ENCODE measurements at places on chromosomes 5 and 9. TPM values are rescaled to one million over a fixed set of nuclear protein-coding genes. Genes with fewer than 3 reads are reported as not detected.

DNA sequence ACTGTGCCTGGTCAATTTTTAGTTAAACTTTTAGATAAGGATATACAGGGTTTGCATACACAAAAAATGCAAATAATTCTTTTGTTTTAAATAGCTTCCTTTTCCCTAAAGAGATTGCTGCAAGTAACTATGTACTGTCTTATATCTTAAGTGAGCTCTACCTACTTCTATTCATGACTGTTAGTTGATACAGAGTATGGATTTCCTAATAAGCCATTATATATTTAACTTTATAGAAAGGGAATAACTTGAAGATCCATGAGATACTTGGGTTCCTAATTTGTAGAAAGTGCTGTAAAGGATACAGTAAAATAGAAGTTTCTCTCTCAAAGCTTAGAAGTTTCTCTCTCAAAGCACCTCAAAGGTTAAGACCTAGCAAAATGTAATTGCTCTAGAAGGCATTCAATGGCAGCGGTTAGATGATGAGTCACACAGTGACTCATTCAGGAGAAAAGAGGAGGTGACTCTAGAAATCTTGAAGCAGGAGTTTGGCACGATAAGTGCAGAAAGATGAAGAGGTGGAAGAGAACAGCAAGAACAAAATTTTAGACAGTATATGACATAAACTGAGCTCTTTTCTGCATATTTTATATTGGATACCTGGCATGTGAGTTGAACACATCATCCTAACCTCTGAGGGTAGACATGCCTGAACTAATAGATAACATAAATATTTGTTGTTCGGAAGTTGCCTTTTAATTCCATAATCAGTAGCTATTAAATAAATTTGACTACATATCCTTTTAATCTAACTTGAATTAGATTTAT lies 5.5 kb upstream of the DNAJC21 start:
- DNase-seq, result no peak

GRCh38 chr5:172533058-172533398 lies 78.7 kb upstream of the SH3PXD2B start:
- peak; percentile 68 for DNase-seq

DNA sequence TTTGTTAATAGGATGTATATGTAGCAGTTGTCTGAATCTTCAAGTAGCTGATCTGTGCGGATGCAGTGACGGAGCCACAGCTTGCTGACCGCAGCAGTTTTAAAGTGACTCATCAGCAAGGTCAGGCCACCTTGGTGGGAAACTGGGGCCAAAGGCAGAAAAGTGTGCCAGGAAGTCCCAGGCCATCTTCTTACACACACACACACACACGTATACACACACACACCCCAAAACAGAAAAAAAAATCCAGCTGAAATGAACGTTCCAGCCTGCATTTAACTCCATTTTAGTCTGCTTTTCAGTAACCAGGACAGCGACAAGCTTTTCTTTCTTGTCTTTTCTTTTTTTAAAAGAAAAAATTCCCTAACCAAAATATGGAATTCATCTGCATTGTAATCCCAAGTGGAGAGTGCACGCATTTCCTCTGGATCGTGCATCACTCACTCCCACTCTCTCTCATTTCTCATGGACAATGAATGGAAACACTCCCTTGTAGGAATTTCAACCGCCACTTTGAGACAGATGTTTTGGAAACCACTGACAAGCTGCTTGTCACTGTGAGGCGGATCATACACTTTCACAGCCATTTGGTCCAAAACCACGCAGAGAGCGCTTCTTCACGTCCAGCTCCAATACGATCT lies 103.9 kb downstream of the LHFPL2 start:
- DNase-seq, result no peak

DNA sequence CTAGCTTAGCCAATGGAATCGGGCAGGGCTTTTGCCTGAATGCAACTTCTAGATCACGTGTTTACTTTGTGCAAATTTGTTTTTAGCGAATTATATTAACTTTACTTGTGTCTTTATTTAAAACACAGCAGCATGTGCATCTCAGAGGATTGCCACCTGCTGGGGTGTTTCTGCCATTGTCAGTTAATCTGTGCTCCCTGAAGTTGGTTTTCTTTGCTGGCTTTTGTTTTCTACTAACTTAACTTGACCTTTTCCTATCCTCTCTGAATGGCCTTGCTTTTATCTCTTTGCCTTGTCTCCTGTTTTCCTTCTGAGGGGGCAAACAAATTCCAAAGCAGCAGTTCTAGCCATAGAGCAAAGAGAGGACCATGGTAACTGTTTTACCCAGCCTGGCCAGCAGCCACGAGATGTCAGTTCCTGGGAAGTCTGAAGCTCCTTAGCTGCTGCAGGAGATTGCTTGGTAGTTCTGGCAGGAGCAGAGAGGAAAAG lies 67.6 kb downstream of the ARHGEF28 start:
- DNase-seq, result peak; percentile 33

GRCh38 chr5:135138116-135138850 lies 104.3 kb upstream of the PITX1 start:
- no peak for DNase-seq

DNA sequence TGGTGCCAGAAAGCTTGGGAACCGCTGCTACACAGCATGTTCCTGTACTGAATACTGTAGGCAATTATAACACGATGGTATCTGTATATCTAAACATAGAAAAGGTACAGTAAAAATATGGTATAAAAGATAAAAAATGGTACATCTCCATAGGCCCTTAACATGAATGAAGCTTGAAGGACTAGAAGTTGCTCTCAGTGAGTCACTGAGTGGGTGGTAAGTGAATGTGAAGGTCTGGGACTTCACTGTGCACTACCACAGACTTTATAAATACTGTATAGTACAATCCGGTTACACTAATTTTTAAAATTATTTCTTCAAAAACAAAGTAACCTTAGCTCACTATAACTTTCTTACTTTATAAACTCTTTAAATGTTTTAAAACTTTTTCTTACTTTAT lies 819.9 kb upstream of the GRAMD2B start:
- DNase-seq, result no peak

GRCh38 chr5:56480078-56480704 lies 247.1 kb upstream of the ANKRD55 start:
- peak; percentile 50 for DNase-seq

GRCh38 chr5:181188700-181189362 lies 16.2 kb downstream of the TRIM7 start:
- peak; percentile 88 for DNase-seq

DNA sequence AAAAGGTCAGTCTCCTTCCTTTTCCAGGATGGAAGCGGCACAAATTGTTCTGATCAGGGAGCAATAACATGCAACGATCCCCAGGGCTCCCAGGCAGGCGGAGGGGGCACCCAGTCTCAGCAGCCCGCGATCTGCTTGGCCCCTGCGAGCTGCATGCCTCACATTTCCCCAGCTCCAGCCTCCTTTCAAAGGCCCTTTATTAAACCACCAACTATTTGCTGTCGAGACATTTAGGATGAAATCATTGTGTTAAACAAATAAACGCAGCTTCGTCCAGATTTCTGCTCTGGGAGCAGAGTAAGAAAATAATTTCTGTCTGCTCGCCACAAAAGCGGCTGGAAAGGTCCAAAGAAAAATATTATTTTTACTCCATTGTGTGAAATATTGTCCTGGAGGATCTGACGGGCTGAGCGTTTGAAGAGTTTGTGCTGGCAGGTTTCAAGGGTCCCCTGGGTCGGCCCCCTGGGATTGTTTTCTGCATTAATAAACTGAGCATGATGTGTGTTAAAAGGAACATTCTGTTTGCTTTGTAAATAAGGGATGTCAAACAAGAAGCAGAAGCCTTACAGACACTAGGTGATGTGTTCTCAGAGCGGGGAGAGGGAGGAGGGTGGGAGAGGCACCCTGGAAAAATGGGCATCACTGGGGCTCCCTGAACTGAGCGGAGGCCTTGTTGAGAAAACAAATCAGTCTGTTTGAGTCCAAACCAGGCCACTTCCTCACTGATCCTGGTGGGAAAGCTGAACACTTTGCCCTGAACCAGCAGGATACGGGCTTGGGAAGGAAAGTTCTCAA lies 110.1 kb downstream of the FOXD1 start:
- peak; percentile 20 for DNase-seq

DNA sequence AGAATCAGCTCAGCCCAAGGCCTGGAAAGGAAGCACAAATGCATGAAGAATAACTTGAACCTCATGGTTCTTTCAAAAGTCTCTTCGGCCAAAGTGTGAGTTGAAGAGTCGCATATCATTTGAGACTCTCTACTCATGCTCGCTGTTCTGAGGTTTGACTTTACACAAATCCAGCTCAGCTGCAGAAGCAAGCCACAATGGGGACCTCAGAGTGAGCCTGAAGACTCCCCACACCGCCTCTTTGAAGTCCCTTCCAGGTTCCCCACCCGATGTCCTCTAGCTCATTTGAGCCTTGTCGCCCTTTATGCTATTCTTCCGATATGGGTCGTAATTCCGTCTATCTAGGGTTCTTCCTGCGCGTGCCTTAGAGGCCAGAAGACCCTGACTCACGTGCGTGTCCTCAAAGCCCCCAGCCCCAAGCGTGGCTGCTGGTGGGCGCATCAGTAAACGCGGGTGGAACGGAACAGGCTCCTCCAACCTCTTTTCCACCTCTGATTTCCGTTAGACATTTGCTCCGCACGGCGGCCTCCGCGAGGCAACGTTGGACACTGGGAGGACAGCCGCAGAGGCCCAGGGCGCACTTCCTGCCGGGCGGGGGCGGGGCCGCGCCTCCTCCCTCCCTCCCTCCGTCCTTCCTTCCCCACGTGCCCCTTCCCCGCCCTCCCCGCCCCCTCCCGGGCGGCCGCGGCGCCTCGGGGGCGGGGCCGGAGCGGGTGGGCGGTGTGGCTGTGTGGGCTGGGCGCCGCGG lies at the start of gene SNX30:
Gene SNX30 (plus strand): TSS at position 745 of the 748 bp plus-strand sequence. CDS start 242 bp downstream, outside the sequence.
- DNase-seq, result peak; percentile 93

DNA sequence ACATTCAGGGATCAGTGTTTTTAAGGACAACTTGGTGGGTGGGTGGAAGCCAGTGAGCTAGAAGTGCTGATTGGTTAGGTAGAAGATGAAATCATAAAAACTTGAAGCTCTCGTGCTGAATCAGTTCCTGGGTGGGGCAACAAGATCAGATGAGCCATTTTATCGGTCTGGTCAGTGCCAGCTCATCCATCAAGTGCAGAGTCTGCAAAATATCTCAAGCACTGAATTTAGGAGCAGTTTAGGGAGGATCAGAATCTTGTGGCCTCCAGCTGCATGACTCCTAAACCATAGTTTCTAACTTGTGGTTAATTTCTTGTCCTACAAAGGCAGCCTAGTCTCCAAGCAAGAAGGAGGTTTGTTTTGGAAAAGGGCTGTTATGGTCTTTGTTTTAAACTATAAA lies 166.4 kb downstream of the FAM170A start:
- DNase-seq, result no peak

DNA sequence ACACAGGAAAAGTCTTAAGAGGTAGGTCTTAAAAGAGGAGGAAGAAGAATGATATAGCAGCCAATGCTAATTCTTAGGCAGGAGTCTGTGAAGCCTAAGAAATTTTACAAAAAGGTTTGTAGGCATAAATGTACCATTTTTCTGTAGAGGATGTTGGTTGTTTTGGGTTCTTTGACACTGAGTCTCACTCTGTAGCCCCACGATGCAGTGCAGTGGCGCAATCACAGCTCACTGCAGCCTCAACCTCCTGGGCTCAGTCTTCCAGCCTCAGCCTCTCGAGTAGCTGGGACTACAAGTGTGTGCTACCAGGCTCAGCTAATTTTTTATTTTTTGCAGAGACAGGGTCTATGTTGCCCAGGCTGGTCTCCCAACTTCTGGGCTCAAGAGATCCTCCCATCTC lies 37.7 kb upstream of the RNF38 start:
- no peak for DNase-seq

GRCh38 chr5:158780656-158781237 lies 319.0 kb downstream of the EBF1 start:
- no peak for DNase-seq

- DNase-seq, result no peak
Observed at GRCh38 chr9:15276328-15276938, 30.6 kb downstream of the TTC39B start.

DNA sequence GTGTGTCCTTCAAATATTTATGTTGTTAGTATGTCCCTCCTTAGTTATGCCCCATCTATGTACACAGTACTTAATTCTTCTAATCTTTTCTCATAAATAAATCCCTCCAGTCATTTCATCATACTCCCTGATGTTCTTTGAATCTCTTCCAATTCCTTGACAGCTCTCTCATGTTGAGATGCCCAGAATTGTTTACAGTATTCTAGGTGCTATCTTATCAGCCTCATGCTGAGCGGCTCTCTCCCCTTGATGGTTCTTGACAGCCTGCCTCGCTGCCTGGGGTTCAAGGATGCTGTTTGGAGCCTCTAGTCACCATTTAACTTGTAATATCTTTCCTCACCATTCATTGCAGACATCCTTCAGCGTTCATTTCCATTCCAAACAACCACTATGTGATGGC lies 799.2 kb downstream of the BRINP1 start:
- DNase-seq, result no peak

DNA sequence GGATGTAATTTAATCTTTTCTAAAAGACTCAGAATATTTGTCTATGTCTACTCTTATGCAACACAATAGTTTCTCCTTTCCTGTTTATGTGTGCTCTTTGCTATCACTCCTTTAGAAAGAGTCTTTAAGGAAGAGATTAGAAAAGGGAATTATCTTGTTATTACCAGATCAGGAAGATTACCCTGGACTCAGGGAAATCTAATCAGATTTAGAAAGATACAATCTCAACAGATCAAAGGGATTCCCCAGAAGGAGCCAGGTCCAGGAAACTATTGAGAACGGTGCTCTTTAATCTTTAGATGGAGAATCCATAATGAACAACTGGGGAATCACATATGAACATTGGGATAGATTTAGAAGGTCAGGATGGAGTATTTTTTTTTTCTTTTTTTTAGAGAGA lies 32.4 kb upstream of the ZFR start:
- DNase-seq, result no peak

- no peak for DNase-seq
Observed at GRCh38 chr5:79225026-79225425, 10.9 kb upstream of the JMY start.

DNA sequence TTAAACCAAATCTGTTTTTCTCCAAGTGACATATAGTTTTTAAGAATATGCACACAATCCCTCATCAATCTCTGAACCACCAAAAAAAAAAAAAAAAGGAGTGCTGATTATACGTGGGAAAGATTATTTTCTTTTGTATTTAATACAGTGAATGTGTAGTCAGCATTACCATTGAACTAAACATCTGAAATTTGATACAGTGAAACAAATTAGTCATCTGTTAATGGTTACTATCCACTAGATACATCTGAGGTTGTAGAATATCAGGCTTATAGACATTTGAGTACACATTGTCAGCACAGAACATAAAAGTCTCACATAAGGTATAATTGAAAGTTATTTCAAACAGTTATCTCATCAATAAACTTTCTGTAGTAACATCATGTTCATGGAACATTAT lies 87.0 kb downstream of the SLF1 start:
- no peak for DNase-seq

Gene SLC34A3
- 0.24 TPM for total RNA-seq

Gene SPATA31A1
- total RNA-seq, result 9.5 TPM

Gene OTULINL
- total RNA-seq, result 11.3 TPM

Gene GABRA1
- not detected for total RNA-seq

Gene CTXN3
- not detected for total RNA-seq

Gene TMOD1
- total RNA-seq, result 3.9 TPM

Gene ANKRD55
- total RNA-seq, result 6.1 TPM

Gene SLC6A18
- 0.24 TPM for total RNA-seq

Gene LRRC70
- 9.0 TPM for total RNA-seq

Gene DNAJB5
- total RNA-seq, result 49.9 TPM
